ENCODE measurements at places on chromosomes 11 and 22.

- DNase-seq: no peak
Measured at GRCh38 chr11:16299884-16300782, 56.2 kb downstream of the SOX6 start.

GRCh38 chr11:12906501-12906900, 102.6 kb upstream of the RASSF10 start:
- DNase-seq: no peak

- DNase-seq: no peak
Measured at GRCh38 chr22:47533961-47534803, 771.7 kb downstream of the TBC1D22A start.

GRCh38 chr22:27937453-27937852, 18.4 kb upstream of the PITPNB start:
- DNase-seq: no peak

DNA sequence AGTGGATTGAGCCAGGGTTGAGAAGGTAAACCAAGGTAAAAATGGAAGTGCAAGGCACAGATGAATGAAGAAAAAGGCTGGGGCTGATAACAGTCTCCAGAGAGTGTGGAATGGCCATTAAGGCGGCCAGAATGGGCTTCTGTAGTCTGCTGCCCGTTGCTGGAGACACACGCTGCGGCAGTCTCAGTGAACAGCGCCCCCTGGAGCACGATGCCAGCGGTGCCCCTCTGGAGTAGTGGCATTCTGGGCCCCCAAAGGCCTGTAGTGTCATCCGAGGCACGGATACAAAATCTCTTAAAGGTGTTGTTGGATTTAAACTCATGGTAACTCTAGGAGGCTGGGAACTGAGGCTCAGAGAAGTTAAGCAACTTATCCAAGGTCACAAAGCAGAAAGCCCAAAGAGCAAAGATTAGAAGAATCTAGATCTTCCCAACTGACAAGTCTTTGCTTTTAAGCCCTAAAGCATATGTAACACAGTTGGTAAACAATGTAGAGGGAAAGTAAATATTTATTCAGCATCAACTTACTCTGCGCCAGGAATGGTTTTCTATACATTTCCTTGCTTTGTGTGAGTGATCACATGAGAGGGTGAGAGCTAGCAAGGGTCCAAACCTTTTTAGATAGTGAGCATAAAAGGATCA, 18.2 kb downstream of the KCNJ1 start:
- DNase-seq: peak; percentile 71

DNA sequence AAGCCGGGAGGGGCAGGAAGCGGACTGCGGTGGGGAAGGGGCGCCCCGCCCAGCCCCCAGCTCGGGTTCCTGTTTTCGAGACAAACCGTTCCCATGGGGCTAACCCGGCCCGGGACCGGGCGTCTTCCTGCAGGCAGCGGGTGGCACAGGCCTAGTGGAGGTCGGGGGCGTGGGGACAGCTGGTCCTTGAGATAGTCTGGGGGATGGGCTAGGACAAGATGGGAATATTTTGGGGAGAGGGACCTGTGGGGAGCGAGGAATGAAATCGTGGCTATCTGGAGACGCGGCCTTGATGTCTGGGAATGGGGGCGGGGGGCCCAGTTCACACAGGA, 1.2 kb upstream of the RASGRP2 start:
- peak; percentile 87 for DNase-seq

Data from stimulated activated naive CD8-positive, alpha-beta T cell treated with anti-CD3 and anti-CD28 coated beads, Interleukin-15, amount 100 ng/mL, for 72 hours (primary cell).